G401 (cell line): ENCODE measurements at places on chromosomes 7 and 10.

DNA sequence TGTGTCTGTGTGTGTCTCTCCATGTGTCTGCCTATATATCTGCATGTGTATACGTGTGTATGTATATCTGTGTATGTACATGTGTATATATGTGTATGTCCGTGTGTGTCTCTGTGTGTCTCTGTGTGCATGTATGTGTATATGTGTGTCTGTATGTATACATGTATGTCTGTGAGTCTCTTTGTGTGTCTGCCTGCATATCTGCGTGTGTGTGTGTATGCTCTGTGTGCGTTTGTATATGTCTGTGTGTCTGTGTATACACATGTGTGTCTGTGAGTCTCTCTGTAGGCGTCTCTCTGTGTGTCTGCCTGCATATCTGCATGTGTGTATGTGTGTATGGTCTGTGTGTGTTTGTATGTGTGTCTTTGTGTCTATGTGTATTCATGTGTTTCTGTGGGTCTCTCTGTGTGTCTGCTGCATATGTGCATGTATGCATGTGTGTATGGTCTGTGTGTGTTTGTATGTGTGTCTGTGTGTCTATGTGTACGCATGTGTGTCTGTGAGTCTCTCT lies 23.7 kb upstream of the KLF6 start:
- no peak for DNase-seq

DNA sequence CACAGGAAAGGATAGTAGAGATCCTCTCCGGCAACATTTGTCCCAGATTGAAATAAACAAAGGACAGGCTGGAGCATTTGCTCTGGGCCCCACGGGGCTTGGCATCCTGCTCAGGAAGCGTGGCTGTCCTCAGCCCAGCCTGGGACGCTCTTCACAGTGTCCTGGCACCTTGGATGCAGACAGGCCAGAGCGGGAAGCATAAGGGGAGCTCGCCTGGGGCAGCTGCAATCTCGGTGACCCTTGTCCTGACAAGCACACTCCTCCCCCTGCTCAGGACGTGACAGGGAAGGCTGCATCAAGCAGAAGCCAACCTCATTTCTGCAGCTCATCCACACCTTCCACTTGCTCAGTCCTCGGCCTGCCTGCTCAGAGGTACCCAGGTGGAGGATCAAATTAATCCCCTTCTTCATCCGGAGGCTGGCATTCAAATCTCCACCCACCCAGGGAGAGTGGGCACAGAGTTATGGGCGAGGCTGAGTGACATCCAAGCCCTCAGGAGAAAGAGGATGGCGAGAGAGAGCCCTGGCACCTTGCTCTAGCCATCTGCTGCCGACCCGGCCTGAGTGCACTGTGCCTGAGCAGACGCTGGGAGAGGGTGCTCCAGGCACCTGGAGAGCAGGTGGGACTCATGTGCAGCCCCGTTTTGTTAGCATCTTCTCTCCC lies 47.6 kb downstream of the ABRAXAS2 start:
- DNase-seq: peak; percentile 94

DNA sequence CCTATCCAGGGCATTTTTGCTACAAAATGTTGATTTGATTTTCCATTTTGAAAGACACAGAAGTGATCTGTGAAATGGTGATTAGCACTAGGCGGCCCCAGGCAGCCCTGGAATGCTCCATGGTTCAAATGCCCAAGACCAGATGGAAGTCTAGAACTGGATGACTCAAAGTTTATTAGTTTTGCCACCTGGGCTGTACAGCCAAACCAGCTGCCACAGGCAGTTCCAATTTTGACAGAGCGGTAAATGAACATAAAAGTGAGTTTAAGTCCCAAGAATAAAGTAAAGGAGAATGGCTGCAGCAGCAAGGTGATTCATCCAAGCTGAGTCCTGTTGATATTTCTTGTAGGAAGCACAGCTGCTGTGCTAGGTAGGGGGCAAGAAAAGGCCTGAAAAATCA lies 180.5 kb downstream of the SUGCT start:
- no peak for DNase-seq

DNA sequence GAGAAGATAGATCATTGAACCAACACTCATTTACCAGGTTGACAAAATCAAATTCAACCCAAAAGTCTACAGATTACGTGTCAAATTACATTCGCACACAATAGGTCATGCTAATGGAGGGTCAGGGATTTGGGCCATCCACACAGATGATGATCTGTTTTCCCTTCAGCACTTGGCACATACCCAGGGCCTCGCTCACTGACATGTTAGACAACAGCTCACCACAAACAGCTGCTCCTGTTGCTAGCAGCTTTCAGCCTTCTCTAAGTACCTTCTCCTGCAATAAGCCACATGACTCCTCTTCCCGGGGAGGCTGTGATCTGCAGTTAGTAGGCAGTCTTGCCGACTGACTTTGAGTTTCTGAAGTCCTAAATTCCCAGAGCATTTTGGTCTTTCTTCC lies 18.4 kb downstream of the NKX2-3 start:
- no peak for DNase-seq

GRCh38 chr7:4000139-4000538 lies 682.0 kb upstream of the FOXK1 start:
- DNase-seq: no peak

- no peak for DNase-seq
Observed at GRCh38 chr10:2985729-2986232, 81.6 kb upstream of the PFKP start.

DNA sequence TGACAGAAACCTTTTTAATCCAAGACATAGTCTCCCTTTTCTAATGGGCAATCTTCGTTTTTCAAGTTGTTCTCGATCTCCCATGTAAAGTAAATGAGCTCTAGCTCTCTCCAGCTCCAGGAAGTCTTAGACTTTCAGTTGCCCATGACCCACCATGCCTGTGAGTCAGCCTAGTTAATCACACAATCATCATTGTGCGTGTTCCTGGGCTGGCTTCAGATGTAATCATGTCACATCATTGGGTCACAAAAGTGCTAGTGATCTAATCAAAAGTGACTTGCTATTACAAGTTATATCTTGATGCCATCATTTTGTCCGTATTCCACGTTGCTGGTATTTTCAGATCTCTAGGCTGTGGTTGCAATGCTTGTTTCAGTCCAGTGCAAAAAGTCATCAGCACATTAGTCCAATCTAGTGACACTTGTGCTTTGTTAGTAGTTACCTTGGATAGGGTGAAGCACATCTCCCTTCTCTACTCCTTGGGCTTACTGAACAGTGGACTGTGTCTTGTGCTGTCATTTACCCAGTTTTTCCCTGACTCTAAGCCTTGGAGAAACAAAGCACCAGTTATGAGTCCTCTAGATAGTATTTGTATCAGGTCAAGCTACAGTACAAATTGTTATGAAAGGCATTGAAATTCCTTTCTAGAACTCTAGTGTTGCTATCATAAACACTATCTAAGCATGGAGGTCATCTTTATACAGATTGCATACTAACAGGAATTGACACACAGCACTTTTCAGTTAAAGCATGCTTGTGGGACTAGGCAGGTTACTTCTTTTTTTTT lies 316.6 kb downstream of the GFRA1 start:
- DNase-seq: no peak

GRCh38 chr7:30652132-30652531 lies 30.1 kb downstream of the CRHR2 start:
- no peak for DNase-seq

- DNase-seq: no peak
Observed at GRCh38 chr7:116547347-116547746, 22.5 kb downstream of the CAV1 start.

- DNase-seq: peak; percentile 18
Observed at GRCh38 chr7:132065193-132065988, 509.0 kb upstream of the PODXL start.

DNA sequence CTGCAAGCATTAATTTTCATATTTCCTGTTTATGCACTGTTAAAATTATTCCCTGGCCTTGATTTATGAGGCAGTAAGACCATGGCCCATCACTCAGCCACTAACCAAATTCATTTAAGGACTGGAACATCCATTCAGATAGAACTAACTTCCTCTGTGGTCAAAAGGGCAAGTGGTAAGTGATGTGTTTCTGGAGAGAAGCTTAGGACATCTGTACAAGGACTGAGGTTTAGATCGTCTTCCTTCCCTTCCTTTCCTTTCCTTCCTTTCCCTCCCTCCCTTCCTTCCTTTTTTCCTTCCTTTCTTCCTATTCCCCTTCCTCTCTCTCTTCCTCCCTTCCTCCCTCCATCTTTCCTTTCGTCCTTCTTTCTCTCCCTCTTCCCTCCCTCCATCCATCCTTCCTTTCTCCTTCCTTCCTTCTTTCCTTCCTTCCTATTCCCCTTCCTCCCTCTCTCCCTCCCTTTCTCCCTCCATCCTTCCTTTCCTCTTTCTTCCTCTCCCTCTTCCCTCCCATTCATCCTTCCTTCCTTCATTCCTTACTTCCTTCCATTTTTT lies 1019.4 kb downstream of the TYW1 start:
- no peak for DNase-seq

- DNase-seq: no peak
Observed at GRCh38 chr7:130648580-130648979, 20.0 kb downstream of the COPG2 start.

DNA sequence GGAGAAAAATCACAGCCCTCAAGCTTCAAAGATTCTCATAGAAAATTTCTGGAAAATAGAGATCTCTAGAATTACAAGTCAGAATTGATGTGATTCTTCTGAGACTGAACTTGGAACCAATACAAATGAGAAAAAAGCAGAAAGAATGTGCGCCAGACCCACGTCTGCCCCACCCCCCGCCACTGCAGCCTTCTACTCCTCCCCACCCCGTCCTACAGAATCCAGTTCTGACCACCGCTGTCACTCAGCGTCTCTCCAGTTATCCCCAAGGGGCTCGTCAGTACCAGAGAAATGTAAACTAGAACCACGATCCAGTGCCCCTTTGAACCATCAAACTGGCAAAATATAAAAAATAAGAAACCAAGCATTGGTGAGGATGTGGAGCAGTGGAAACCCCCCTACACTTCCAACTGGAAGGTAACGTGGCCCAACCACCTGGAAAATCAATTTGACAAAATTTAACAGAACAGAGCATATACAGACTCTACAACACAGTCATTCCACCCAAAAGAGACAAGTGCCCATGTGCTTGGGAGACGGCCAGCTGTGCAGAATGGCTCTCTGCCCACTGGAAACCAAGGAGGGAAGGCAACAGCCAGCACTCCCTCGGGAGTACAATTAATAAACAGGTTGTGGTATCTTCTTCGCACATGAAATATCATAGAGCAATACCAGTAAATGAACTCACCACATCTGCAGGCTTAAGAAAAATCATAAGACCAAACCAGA lies 397.9 kb downstream of the TNS3 start:
- peak; percentile 44 for DNase-seq

DNA sequence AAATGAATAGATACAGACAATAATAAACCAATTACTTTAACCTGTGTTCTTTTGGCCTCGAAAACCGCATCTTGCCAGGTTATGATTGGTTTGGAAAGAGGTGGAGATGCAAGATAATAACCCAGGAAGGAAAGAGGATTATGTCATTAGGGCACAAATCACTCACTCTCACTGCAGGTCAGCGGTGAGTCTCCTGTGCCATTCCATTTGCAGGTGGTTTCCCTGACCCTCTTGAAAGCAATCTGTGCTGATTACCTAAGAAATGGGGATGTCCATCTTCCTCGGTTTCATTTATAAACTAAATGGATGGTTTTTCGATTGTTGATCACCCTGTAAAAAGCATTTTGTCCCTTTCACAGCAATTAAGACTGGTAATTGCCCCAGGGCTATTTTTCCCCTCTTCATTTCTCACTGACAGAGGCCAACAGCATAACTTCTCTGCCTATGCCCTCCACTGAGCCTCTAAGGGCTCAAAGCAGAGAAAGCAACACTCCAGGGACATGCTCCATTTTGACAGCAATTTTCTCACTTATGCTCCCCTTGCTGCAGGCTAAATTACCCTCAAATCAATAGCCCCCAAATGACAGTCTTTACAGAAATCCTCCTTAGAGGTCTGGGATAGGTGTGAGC lies 257.5 kb downstream of the IPMK start:
- DNase-seq: no peak

DNA sequence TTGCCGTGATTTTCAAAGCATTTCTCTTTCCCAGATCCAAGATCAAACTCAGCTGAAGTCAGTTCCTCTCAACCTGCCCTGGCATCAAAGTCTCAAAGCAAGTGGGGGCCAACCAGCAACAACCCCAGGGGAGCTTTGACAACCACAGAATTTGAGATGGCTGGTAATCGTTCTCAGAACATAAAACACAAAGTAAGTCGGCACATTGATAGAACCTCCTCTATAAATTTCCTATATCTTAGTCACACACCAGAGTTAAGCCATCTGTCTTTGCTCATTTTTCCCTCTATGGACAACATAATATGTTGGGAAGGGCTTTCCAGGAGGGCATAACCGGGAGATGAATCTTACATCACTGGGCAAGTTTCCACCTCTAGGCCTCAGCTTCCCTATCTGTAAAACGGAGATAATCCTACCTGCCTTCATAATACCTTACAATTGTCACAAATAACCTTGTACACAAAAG lies 1.2 kb upstream of the DNAJC9 start:
- DNase-seq: no peak

DNA sequence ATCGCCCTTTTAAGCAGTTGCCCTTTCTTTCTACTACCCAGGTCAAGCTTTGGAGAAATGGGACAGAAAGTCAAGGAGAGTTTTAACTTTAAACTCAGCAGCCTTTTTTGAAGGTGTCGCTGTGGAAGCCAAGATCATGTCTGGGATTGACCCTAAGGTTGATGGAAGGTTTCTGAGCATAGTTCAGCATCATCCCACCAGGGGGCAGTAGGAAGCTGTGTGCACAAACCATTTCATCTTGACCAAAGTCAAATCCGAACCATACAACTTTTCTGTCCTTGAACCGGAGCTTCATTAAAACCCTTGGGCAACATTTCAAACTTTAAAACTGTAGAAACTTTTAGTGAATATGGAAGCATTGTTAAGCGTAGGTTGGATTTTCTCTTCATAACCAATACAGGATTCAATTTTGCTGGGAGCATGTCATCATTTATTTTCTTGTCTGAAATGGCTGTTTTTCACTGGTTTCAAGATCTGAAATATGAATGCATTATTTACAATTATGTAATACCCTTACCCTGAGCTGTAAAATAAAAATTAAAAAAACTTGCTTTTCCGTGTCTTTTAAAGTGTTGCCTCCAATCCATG lies 214.4 kb upstream of the KIAA1217 start:
- peak; percentile 24 for DNase-seq

GRCh38 chr7:4766666-4767519 lies 8.5 kb upstream of the AP5Z1 start:
- DNase-seq: no peak

DNA sequence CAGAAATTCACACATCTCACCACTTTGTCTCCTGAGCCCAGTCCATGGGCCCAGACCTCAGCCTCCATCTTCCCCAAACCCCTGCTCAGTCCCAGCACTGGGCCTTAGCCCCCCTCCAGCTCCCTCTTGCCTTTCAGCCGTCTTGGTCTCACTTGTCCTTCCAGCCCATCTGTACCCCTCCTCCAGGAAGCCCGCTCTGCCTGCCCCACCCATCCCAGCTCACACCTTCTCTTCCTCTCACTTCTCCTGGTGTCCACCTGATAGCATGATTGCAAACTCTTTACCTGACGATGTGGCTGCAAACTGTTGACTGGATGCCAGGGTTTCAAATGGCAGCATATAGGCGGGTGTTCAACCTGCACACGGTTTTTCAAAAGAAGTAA lies 96.6 kb downstream of the RGS10 start:
- DNase-seq: no peak

- DNase-seq: no peak
Observed at GRCh38 chr7:36301914-36302771, 87.5 kb upstream of the ANLN start.
